Activated naive CD8-positive, alpha-beta T cell treated with anti-CD3 and anti-CD28 coated beads, Interleukin-2, amount 10 ng/mL, durations not matched to agents 7 days and 5 days (primary cell): ENCODE measurements at places on chromosomes 12 and 14.

DNA sequence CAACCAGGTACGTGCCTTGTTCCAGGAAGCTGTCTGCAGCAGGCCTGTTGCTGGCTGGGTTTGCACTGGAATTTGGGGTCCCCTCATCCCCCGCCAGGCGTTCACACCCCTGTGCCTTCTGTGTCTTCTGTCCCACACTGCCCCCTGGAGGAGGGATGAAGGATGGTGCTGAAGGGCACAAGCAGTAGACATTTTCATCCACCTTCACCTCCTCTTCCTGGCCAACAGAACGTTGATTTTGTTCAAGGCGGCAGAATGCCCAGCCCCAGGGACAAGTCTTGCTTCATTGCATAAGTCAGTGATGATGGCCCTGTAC, 122.1 kb downstream of the CALM1 start:
- peak; percentile 45 for DNase-seq

GRCh38 chr12:130911933-130912332, 40.1 kb downstream of the RAN start:
- no peak for DNase-seq

DNA sequence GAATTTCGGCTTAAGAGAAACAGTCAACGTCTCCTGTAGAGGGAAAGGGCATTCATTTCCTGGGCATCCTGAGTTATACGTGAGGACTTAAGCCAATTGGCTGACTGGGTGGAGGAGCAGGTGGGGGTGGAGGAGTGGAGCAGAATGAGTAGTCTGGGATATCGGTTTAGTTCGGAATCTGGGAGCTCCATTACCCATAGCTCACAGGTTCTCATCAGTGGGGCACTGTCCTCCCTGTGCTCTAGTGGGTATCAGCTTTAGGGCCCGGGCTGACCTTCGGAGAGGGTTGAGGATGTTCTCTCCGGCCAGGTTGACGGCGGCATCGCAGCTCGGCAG, 704 bp downstream of the SDR39U1 start:
- no peak for DNase-seq

DNA sequence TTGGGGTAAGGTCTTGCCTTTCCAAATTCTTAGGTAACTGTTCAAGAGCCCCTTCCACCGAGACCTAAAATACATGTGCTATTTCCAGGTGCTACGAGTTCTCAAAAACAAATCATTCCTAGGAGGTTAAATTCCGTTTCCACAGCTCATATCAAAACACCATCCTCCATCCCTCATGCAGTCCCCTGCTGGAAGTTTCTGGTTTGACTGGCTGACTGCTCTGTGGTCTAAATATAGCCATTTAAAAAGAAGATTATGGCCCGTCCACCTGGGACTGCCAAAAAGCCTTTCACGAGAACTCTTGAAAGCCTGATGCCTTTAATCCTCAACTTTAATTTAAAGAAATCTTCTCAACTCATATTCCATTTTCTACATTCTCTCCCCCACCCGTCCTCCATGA, 201.5 kb upstream of the MYL2 start:
- no peak for DNase-seq

DNA sequence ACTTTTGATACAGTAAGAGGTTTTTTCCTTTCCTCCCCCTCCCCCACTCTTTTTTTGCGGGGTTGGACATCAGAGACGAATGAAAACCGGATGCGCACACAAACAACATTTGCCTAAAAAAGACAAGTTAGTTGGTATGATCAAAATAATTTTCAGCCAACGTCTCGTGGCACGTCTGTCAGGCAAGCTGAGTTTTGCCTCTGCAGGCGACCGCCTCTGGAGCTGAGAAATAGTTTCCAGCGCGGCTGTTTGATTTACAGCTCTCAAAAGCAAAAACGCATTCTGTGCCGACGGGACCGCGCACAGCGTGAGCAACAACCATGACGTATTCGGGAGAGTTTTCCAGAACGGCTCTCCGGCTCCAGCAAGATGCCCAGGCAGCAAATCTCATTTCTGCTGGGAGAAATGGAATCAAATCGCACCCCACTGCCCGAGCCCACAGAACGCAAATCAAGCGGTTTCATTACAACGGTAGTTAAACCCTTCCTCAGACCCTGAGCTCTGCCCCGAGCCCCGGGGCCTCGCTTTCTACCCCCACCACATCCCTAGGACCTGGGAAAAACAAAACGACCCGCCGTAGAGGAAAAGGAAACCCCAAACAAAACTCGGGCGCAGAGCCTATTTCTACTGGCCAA, 14.2 kb upstream of the CALM1 start:
- peak; percentile 75 for DNase-seq

DNA sequence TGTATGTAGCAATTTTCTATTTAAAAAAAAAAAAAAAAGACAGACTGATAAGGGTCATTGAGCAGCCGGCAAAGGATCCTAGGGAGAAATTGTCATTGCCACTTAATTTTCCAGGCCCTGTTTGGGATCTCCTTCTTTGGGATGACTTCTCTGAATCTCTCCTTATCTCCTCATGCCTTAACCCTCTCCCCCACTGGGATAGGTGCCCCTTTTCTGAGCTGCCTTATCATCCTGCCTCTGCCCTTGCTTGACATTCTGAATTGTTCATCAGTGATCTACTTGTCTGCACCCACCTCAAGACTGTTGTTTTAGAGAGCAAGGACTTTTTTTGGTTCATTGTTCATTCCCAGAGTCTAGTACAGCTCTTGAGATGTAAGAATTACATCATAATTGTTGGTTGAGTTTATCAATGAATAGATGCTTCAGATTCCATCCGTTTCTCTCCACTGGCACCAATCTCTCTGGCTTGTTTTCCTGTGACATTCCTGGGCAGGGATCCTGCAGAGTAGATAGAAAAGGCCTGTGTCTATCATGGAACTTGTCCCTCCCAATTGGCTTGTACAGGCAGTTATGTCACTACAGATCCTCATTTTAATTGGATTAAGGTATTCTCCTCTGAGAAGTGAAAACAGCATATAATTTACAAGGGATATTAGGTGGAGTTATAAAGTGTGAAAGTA, 42.6 kb downstream of the SOCS2 start:
- DNase-seq: no peak

GRCh38 chr14:41609704-41610183, 3.1 kb downstream of the LRFN5 start:
- DNase-seq: peak; percentile 28

DNA sequence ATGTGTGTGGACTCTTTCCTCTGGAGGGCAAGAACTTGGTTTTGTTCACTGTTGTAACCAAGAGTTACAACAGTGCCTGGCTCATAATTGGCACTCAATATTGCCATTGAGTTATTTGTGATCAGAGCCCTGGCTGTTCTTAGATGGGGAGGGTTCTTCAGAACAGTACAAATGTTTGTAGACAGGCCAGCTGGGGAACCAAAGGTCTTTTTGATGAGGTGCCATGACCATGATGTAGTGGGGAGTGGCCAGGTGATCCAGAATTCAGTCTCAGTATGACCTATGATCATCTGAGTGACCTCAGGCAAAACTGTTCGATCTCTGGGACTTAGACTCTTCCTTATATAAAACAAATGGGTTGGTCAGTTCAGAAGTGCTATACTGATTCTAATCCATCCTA, 3.3 kb upstream of the PRKAB1 start:
- no peak for DNase-seq

- no peak for DNase-seq
These were observed 561.9 kb downstream of the FLRT2 start for GRCh38 chr14:86091811-86092210.

GRCh38 chr14:25041484-25041883, 8.5 kb downstream of the STXBP6 start:
- DNase-seq: no peak

DNA sequence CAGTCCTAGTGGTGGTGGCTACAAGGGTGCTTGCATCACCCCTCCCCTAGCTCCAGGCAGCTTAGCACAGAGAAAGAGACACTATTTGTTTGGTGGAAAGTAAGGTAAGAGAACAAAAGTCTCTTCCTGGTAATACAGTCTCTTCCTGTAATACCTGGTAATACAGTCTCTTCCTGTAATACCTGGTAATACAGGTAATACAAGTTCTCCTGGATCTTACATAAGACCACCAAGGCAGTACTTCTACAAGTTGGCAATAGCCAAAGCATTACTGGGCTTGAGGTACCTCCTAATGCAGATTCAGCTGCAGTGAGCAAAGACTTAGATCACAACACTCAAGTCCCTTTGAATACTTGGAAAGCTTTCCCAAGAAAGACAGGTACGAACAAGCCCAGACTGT, 77.0 kb downstream of the CATSPERB start:
- no peak for DNase-seq

- no peak for DNase-seq
These were observed 96.8 kb downstream of the EXOC5 start for GRCh38 chr14:57171903-57172302.

DNA sequence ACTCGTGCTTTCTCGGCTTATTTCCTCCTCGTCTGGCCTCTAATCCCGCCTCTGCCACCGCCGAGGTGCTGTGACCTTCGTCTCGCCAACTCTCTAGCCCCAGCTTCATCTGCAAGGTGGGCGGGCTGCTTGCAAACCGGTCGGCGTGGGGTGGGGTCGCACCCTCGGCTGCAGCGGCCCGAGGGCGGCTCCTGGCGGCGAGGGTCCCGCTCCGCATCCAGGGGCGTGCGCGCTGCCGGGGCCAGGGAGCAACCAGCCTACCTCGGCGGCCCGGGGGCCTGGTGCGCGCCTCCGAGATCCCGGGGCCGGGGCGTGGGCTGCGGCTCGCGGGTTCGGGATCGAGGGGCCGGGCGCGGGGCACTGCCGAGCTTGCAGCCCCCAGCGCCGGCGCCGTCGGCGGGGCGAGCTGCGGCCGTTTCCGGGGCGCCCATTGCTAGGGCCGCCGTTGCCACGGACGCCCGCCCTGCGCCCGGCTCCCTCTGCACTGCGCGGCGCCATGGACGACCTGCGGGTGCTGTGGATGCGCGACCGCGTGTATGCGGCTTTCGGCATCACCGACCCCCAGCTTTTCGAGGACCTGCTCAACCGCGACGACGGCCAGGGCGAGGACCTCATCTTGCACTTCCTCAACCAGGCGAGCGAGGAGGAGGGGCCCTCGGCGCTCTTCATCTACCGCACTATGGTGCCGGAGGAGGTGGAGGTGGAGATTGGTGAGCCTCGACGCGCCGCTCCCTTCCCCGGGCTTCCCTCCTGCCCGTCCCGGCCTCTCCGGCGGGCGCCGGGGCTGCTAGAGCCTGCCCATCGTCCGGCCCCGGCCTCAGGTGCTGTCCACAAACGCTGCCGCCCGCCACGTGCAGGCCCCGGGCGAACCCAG, at the start of gene DNAH10:
TSS of gene DNAH10 (plus strand) at position 461 of the 874 bp plus-strand sequence. CDS start at position 497, 36 bp downstream.
- DNase-seq: peak; percentile 72

GRCh38 chr12:79408689-79409088, 282.1 kb downstream of the PAWR start:
- DNase-seq: no peak

- DNase-seq: no peak
These were observed 240.4 kb upstream of the MGAT4C start for GRCh38 chr12:86496595-86496994.

DNA sequence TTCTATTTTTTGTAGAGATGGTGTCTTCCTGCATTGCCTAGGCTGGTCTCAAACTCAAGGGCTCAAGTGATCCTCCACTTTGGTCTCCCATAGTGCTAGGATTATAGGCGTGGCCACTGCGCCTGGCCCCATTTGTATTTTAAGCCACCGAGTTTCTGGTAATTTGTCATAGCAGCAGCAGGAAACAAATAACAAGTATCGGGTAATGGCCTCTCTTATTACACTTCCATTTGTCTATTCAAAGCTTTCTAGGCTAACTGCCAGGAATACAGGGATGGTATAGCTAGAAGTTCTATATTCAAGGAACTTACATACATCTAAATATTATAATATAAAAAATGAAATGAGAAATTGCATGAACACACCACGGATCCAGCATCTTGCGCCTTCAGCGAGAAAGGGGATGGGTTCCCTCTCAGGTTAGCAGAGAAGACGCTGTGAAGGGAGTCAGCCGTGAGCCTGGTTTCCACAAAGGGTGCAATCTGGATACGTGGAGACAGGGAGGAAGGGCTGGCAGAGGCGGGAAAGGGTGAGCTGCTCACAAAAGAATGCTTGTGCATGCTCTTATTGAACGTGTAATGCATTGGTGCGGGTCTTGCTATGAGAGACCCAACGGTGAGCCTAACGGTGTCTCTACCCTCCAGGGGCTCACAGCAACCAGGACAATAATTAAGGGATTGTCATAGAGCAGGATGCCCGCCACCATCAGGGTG, 9.5 kb downstream of the BDKRB1 start:
- DNase-seq: no peak

DNA sequence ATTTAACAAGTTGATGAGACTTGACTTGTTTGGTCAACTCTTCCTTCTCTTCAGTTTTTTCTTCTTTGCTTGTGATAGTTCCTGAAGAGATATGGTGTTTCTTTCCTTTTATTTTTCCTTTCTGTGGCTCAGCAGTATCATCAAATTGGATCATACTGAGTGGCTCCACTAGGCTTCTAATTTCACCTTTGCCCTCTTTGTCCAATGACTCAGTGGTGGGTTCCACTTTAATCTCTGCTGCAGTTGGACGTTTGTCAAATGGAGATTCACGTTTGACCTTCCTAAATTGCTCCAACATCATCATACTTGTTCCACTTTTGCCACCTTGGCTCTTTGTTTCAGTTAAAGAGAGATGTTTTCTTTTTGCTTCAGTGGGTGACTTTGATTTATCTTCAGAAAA, 41.5 kb downstream of the FAM186A start:
- no peak for DNase-seq

DNA sequence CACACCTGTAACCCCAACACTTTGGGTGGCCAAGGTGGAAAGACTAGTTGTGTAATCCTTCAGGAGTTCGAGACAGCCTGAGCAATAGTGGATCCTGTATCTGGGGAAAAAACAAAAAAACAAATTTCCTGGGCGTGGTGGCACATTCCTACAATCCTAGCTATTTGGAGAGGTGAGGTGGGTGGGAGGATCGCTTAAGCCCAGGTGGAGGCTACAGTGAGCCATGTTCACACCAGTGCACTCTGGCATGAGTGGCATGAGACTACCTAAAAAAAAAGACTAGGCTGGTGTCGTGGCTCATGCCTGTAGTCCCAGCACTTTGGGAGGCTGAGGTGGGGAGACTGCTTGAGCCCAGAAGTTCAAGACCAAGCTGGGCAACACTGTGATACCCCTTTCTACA, 17.2 kb downstream of the PTGES3 start:
- DNase-seq: peak; percentile 8

GRCh38 chr14:50924843-50925242, 19.4 kb downstream of the PYGL start:
- DNase-seq: no peak

DNA sequence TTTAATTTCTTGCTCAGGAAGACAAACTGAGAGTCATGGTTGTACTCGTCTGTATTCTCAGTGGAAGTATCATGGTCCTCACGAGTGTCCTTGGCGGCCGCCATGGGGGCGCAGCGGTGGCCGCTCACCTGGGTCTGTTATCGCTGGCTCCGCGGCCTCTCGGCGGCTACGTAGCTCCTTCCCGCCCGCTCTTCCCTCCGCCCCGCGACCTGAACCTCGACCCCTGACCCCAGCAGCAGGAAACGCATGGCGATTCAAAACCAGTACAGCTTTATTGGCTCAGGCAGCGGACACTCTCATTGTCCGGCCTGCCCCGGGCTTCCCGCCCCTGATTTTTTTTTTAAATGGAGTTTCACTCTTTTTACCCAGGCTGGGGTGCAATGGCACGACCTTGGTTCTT, 80.8 kb downstream of the E2F7 start:
- no peak for DNase-seq
